ENCODE measurements at places on chromosomes 11 and 22.

GRCh38 chr11:70799386-70799785 is 401.1 kb downstream of the CTTN start:
- no peak for DNase-seq

- DNase-seq: no peak
Observed at GRCh38 chr22:46238541-46238940, 11.6 kb downstream of the CDPF1 start.

GRCh38 chr22:50677493-50678217 is 5.0 kb downstream of the SHANK3 start:
- DNase-seq: no peak

GRCh38 chr11:37788141-37788877 is 1190.3 kb upstream of the RAG2 start:
- DNase-seq: peak; percentile 86

- no peak for DNase-seq
Observed at GRCh38 chr22:49666146-49666809, 161.4 kb downstream of the BRD1 start.

GRCh38 chr11:66176650-66177049 is 91.8 kb upstream of the RAB1B start:
- DNase-seq: no peak

- DNase-seq: peak; percentile 87
Observed at GRCh38 chr22:50250555-50251476, at the start of gene HDAC10. HDAC10 (minus strand) TSS chr22:50251265; CDS start chr22:50251032, 233 bp downstream.

GRCh38 chr11:64502634-64503033 is 88.4 kb upstream of the SLC22A12 start:
- no peak for DNase-seq

- peak; percentile 18 for DNase-seq
Observed at GRCh38 chr11:119315131-119316015, 1.6 kb downstream of the MCAM start.

DNA sequence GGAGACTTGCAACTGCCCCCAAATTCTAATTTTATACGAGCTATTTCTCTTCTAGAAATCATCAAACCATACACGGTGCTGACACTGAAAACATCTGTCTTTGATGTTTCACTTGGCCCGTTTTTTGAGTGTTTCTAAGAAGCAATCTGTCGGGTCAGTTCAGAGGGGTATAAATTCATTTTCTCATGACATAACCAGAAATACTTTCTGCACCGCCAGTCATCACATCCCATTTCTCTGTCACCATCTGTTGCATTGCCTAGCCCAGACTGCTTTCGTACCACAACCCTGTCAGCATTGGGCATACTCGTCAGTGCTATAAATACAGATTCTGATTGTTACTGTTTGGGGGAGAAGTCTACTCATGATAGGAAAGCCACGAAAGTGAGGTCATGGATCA is 63.1 kb upstream of the CCDC90B start:
- DNase-seq: no peak

DNA sequence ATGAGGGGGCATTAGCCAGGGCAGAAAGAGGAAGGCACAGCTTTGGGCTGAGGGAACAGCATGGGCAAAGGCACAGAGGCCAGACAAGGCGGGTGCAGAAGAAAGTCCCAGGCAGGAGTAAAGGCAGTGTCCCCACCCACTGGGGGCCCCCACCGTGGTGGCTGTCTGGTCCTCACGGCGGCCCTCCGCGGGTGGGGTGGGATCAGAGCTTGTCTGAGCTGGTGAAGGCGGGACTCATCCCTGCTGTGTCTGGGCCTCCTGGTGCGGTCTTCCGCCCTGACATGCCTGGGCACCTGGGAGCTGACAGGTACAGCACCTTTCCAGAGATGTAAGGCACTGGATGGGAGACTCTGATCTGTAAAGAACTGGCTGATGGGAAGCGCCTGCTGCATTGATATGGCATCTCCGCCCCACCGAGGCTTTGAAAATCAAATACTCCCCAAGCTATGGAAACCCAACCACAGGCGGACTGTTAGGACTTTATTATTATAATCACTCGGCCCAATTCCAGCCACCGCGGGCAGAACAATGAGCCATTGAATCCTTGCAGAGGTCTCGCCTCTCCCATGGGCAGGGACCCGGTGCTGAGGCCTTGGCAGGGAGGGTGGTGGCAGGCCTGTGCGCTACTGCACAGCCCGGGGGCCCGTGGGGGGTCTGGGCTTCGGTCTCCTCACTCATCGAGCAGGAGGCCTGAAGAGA is 14.2 kb upstream of the GNB1L start:
- no peak for DNase-seq

- no peak for DNase-seq
Observed at GRCh38 chr11:100895449-100895848, 208.4 kb downstream of the ARHGAP42 start.

DNA sequence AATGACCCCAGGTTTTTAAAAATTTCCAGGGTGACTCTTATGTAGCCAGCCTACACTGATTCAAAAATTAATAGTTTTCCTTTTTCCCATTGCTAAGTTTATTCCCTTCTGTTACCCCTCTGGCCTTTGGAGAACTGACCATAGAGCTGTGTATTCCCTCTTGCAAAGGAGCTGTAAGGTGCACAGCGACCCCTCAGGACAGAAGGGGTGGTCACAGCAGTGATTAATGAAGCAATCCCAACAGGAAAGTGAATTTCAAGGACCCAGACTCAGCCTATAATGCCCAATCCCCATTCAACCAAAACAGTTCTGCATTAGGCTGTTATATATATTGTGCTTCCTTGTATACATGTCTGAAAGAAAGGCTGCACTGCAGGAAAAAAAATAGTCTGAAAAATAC is 147.1 kb downstream of the WT1 start:
- DNase-seq: no peak

- DNase-seq: no peak
Observed at GRCh38 chr11:34510673-34511072, 2.9 kb downstream of the ELF5 start.

DNA sequence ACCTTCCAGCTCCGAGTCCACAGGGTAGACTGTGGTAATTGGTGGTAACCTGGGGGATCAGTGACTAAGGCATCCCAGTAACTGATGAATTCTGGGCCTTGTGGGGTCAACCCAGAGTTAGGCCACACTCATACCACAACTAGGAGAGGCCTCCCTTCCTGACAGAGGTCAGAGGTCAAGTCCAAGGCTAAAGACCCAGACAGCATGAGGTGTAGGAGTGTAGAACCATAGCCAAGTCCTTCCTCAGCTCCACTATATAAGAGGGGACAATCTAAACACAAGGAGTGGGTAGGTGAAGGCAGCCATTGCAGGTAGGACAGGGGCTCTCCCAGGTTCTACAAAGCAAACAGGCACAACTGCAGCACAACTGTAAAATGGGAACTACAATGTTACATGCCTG is 4.6 kb downstream of the AP1B1 start:
- no peak for DNase-seq

GRCh38 chr11:69653406-69653960 is 12.5 kb downstream of the CCND1 start:
- DNase-seq: no peak

DNA sequence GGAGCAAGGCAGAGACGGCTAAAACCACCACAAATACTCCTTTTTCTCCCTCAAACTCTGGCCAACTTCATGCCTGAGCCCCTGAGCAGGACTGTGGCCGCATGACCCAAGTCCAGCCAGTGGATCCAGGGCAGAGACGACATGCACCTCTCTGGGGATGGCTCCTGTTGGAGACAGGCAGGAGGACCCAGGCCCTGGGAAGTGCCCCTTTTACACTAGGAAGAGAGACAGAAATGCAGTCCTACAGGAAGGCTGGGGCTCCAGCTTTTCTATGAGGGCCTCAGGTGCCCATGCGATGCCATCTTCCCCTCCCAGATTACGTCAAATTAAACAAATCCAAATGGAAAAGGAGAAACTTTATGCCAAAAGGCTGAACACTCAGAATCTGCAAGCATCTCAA is 498.0 kb downstream of the BRD1 start:
- no peak for DNase-seq

- DNase-seq: no peak
Observed at GRCh38 chr22:45397806-45398205, 15.6 kb downstream of the SMC1B start.

DNA sequence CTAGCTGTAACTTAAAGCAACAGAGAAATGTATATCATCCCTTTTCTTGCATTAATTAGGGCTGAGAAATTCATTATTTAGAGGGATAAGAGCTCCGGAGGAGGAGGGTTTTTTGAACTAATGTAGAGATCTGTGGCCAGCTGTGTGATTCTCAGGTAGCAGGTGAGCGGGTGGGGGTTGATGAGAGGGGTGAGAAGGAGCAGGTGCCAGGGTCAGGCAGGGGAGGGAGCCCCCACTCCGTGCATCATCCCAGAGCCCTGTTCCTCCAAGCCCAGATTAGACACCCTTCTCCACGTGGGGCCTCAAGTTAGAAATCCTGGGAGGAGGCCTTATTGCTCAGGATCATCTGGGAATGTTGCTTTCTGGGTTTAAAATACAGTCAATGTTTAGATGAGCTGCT is 24.9 kb downstream of the ZBTB16 start:
- DNase-seq: no peak

- no peak for DNase-seq
Observed at GRCh38 chr22:17460895-17461294, 91.6 kb downstream of the CECR2 start.

DNA sequence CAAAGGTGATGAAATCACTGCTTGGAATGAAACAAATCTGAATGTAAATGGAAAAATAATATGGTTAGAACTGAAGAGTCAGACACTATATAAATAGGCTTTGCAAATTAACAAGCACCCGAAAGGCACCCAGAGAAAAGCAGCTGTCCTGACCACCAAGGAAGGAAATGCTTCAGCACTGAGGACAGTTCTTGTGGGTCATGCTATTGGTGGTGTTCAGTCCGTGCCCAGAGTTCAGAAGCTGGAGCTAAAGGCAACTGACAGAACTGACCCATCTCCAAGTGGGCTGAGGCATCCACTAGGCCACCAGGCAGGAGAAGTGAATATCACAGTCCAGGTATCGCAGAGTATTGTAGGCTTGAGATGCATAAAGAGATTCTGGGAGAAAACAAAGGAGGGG is 208.9 kb downstream of the OPCML start:
- DNase-seq: no peak

DNA sequence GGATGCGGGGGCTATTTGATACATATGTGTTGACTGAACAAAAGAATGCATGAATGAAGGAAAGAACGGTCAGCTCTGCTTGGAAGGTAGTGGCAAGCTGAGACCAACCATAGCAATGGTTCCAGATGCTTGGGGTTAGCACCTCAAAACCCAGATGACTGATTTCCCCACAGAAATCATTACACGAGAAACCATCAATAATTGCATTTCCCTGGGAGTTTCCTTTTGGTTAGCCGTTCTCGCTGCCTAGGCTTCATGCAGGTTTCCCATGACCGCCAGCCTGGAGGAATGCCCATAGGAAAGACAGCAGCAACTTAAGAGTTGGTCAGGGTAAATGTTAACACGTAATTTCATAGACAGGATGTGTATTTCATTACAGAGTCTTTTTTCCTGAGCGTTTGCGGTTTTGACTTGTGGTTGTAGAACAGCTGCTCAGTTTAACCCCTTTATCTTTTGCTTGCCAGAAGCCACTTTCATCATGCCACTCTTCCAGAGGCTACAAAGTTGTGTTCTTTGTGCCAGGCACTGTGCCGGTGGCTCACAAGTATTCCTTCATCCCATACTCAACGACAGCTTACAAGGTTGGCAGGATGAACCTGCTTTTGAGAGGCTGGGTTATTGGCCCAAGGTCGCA is 2.8 kb downstream of the IL17RA start:
- DNase-seq: peak; percentile 54

DNA sequence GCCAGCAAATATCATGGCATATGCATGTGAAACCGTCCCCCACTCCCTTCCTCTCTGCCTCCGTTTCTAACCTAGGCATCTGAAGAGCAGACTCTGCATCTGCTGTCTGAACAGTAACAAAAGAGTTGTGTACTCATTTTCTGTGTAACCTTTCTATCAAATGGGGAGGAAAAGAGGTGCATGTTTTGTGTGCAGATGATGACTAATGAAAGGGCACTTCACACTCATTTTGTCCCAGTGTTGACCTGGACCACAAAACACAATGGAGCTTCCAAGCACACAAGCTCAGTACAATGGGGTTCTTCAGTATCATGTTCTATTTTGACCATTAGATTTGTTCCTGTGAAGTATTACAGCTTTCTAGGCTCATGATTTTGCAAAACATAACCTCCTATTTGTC is 13.0 kb downstream of the JHY start:
- no peak for DNase-seq

GRCh38 chr11:13674799-13675509 is 6.5 kb downstream of the FAR1 start:
- no peak for DNase-seq

DNA sequence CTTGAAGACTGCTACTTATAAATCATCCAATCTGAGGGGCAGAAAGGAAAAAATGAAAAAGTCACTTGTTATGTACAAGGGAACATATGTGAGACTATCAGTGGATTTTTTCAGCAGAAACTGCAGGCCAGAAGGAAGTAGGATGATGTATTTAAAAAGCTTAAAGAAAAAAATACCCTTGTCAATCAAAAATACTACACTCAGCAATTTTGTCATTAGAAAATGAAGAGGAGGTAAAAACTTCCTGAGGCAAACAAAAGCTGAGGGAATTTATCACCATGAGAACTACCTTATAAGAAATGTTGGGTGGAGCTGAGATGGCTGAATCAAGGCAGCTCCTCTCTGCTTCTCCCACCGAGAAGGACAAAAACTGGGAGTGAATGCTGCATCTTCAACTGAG is 21.1 kb downstream of the MRGPRX2 start:
- DNase-seq: no peak

GRCh38 chr22:36911887-36912661 is 1.4 kb upstream of the CSF2RB start:
- DNase-seq: no peak

DNA sequence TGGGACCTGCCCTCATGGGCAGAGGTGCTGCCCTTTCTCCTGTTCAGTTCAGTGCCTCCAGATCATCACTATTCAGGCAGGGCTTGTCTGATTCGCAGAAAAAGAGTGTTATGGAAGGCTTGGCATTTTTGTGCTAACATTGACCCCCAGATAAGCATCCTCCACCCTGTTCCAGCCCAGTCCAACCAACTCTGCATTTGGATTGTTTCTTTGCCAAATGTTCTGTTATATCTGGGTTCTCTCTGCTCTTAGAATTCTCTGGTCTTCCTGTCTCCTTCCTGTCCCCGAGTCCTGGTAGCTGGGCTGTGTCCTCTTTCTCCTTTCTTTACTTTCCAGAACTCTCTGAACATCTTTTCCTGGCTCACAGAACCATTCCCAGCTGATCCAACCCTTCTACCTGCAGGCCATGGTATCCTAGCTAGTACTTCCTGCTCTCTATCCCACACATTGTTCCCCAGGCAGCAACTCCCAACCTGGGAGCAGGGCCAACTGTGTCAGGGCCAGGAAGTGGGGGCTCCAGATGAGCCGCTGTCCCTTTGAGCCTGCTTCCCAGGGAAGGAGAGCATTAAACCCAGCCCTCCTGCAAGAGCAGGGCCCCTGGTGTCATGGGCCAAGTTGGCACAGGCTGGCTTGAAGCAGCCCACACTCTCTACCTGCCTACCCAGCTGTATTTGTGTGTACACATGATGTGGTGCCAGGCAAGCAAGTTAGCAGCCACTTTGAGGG is 280.7 kb upstream of the CADM1 start:
- no peak for DNase-seq

GRCh38 chr11:105667441-105667840 is 57.6 kb downstream of the GRIA4 start:
- no peak for DNase-seq

GRCh38 chr11:121649798-121650197 is 197.0 kb upstream of the SORL1-AS1 start:
- DNase-seq: no peak
